Activated T-helper 17 cell treated with anti-CD3 and anti-CD28 coated beads, Interleukin-2, amount 50 U/mL, for 72 hours (primary cell): ENCODE measurements at places on chromosomes 16 and 17. TPM values are rescaled to one million over a fixed set of nuclear protein-coding genes. Genes with fewer than 3 reads are reported as not detected.

Gene PRR35
- not detected for total RNA-seq

Gene ATAD5
- 38.6 TPM for total RNA-seq

Gene CENPX
- 66.1 TPM for total RNA-seq

Gene CIITA
- total RNA-seq = 8.6 TPM

Gene CYTH1
- total RNA-seq = 173 TPM

Gene PPM1E
- 0.08 TPM for total RNA-seq

Gene SLC9A5
- 3.5 TPM for total RNA-seq
